Tibial artery (tissue), 4 donors: ENCODE measurements at places on chromosomes 3 and 15.

DNA sequence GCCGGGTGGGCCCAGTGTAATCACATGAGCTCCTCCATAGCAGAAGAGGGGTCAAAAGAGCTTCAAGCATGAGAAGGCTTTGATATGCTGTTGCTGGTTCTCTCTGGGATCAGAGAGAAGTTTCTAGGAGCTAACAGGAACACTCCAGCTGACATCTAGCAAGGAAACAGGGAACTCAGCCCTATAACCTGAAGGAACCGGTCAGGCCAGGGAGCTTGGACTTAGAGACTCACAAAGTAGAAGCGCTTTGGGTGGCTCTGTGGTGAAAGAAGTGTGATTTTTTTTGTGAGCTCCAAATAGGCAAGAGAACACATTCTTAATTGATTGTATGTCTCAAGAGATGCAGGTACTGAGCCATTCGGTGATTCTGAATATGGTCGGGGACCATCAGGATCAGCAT, 26.2 kb upstream of the EPHB1 start:
- H3K27ac ChIP-seq: no peak overlapping the region
- no peaks in the 10 kb centered on the region for H3K27me3 ChIP-seq
- no peak for DNase-seq
- no peaks in the 10 kb centered on the region for H3K4me1 ChIP-seq
- H3K36me3 ChIP-seq: no peaks in the 10 kb centered on the region

- H3K27me3 ChIP-seq: no peaks in the 10 kb centered on the region
- no peak for DNase-seq
- no peak overlapping the region for H3K27ac ChIP-seq
- no peak overlapping the region for H3K4me3 ChIP-seq
- no peaks in the 10 kb centered on the region for H3K4me1 ChIP-seq
Observed at GRCh38 chr3:29853841-29854397, 573.0 kb downstream of the RBMS3 start.

- no peak for DNase-seq
- no peak overlapping the region for H3K4me3 ChIP-seq
- no peaks in the 10 kb centered on the region for H3K27me3 ChIP-seq
- no peak overlapping the region for H3K27ac ChIP-seq
- peaks cover 54% of the 10 kb centered on the region for H3K36me3 ChIP-seq
- no peaks in the 10 kb centered on the region for H3K4me1 ChIP-seq
Observed at GRCh38 chr3:123147754-123148535, 53.8 kb upstream of the SEC22A start.

GRCh38 chr3:50342813-50343633, 2.4 kb upstream of the RASSF1 start:
- peaks cover 50% of the 10 kb centered on the region for H3K4me1 ChIP-seq
- H3K4me3 ChIP-seq: no peak overlapping the region
- peaks cover 6% of the 10 kb centered on the region for H3K36me3 ChIP-seq
- DNase-seq: no peak
- no peaks in the 10 kb centered on the region for H3K27me3 ChIP-seq

DNA sequence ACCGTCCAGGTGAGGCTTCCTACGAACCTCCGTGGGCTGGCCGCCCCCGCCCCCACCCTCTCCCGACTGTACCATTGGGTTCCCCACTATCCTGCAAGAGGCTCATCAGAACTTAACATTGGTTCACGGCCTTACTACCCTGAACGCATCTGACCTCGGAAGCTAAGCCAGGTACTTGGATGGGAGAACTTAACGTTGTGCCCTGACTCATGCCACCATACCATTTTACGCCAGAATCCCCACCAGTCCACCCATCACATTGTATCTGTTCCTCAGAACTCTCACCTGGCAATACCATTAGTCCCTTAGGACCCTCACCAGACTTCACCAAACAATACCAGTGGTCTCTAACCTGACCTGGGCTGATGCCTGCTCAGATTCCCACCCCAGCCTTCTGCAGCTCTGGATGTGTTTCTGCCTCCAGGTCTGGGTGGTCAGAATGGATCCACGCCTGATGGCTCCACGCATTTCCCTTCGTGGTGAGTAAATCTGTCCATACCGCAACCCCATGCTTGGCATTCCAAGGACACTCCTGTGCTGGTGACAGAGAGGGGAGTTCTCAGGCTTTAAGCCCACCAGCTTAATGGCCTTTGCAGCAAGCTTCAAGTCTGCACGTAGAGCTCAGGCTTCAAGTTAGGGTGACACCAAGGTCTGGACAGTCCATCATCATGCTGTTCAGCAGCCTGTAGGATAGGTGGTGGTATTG, 562 bp downstream of the TCTA start:
- H3K27me3 ChIP-seq: no peaks in the 10 kb centered on the region
- H3K36me3 ChIP-seq: peaks cover 6% of the 10 kb centered on the region
- peak overlapping the region; percentile 98 for H3K27ac ChIP-seq
- peak overlapping the region; percentile 90 for H3K4me3 ChIP-seq
- DNase-seq: no peak
- peaks cover 47% of the 10 kb centered on the region for H3K4me1 ChIP-seq

DNA sequence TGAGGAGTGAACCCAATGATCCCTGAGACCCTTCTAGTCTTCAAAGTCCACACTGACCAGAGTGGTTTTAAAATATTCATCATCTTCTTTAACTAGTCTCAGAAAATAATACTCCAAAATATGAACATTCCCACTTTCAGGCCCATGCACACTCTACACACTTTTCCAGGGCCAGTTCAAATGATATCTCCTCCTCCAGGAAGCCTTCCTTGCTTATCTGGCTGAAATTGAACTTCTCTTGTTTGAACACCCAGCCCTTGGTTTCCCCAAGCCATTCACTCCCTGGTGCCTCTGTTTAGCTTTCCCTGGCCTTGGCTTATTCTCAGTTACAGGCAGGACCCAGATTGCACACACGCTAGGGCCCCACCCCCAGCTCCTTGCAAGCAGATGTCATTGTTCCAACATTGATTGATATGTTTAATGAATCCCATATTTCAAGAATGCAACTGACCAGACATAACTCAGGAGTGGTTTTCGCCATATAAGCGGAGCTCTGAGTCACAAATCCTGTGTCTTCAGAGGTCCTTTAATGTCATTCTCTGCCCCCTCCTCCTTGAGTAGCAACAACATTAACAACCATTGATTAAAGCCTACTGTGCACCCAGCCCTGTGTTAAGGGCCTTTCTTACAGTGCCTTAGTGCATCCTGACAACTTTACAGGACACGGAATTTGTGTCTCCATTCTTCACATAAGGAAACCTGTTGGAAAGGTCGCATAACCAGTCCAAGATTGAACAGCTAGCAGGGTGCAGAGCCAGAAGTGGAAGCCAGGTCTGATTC, 2.1 kb downstream of the ITGA11 start:
- H3K36me3 ChIP-seq: no peaks in the 10 kb centered on the region
- H3K4me3 ChIP-seq: peak overlapping the region; percentile 63
- peak overlapping the region; percentile 77 for H3K27ac ChIP-seq
- H3K27me3 ChIP-seq: no peaks in the 10 kb centered on the region
- H3K4me1 ChIP-seq: peaks cover 65% of the 10 kb centered on the region

DNA sequence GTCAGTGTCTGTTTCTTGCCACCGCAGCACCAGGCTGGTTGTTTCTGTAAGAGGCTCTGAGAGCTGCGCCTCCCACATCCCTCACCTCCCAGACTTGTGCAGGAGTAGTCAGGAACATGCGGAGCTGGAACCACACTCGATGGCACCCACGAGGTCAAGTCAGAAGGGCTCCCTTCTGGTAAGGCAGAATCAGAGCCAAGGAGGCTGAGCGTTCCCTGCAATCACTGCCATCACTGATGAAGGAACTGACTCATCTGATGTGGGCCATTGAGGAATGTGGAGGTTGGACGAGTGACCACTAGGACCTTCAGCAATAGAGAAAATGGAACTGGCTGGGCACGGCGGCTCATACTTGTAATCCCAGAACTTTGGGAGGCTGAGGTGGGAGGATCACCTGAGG, 35.7 kb upstream of the BLM start:
- peak; percentile 86 for DNase-seq
- H3K27me3 ChIP-seq: no peaks in the 10 kb centered on the region
- no peak overlapping the region for H3K4me3 ChIP-seq
- peaks cover 29% of the 10 kb centered on the region for H3K4me1 ChIP-seq
- peak overlapping the region; percentile 78 for H3K27ac ChIP-seq

GRCh38 chr3:74663178-74663577, 48.7 kb upstream of the CNTN3 start:
- H3K4me3 ChIP-seq: no peak overlapping the region
- H3K36me3 ChIP-seq: no peaks in the 10 kb centered on the region
- H3K27me3 ChIP-seq: no peaks in the 10 kb centered on the region

DNA sequence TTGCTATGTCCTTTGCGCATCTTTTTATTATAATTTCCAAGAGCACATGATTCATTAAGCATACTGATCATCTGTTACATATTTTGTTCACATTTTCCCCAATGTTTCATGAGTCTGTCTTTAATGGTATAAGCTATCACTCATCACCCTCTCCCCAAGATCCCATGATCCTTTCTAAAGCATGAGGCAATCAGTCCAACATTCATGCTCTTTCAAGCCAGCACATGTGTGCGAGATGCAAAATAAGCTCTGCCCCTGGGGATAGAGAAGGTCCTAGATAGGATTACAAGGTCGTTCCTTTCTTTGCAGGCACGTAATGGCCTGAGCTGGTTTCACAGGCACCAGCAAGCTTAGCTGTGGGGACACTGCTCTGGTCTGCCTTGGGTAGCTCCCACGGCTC, 32.2 kb upstream of the B3GNT5 start:
- no peak overlapping the region for H3K4me3 ChIP-seq
- DNase-seq: no peak
- H3K4me1 ChIP-seq: no peaks in the 10 kb centered on the region

DNA sequence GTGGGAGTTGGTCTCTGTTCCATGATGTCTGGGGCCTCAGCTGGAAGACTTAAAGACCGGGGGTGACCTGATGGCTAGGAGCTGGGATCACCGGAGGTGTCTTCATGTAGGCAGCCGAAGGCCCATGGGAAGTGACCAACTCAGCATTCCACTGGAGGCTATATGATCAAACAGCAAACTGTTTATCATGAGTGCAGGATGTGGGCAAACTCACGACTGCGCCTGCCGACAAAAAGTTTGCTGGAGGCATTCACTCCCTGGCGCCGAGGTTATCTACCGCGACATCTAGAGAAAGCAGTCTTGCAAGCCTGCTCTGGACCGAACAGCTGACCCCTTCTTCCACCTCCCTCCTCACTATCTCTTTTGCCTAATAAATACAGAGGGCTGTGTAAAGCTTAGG, 62.7 kb upstream of the NR2C2 start:
- H3K27me3 ChIP-seq: no peaks in the 10 kb centered on the region
- H3K27ac ChIP-seq: no peak overlapping the region
- no peak for DNase-seq
- H3K36me3 ChIP-seq: no peaks in the 10 kb centered on the region
- H3K4me3 ChIP-seq: no peak overlapping the region
- H3K4me1 ChIP-seq: no peaks in the 10 kb centered on the region

GRCh38 chr3:73243740-73244139, 182.3 kb downstream of the EBLN2 start:
- no peaks in the 10 kb centered on the region for H3K36me3 ChIP-seq
- H3K27me3 ChIP-seq: no peaks in the 10 kb centered on the region
- H3K27ac ChIP-seq: no peak overlapping the region

- peak overlapping the region; percentile 58 for H3K27ac ChIP-seq
- H3K4me3 ChIP-seq: no peak overlapping the region
- H3K4me1 ChIP-seq: peaks cover 2% of the 10 kb centered on the region
- no peaks in the 10 kb centered on the region for H3K27me3 ChIP-seq
Observed at GRCh38 chr3:19420159-19420558, 271.8 kb downstream of the KCNH8 start.

DNA sequence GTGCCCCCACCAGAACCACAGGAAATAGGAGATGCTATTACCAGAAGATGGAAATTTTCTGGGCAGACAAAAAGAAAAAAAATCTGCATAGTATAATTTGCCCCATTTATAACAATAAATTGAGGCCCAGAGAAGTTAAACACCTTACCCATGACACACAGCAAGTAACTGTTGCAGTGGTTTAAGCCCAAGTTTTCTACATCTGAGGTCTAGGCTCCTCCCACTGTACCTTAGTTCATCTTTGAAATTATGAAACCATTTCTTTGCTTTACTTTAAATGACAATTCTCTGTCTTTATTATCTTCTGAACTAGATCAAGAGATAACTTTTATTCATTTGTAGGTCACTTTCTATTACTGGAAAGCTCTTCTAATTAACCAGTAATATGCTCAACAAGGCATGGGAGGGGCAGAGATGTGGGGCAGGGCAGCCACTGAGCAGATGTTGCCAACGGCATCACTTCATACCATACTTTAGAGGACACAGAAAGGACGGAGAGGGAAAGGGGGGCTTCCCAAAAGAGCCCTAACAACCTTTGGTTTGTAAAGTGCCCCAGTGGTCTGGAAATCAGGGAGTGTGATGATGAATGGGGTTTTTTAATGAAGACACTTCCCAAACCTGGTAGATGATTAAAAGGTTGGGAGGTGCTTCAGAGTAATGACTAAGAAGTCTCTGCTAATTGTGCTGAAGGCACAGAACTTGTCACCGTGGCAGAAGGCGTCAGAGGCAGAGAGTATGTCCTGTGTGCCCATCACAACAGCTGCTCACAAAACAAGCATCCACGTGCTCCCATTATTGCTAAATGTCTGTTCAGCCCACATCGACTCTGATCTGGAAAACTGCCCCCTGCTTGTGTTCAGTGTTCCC, 342.5 kb downstream of the SHQ1 start:
- no peaks in the 10 kb centered on the region for H3K4me1 ChIP-seq
- H3K36me3 ChIP-seq: no peaks in the 10 kb centered on the region
- no peaks in the 10 kb centered on the region for H3K27me3 ChIP-seq
- no peak overlapping the region for H3K4me3 ChIP-seq
- DNase-seq: no peak

DNA sequence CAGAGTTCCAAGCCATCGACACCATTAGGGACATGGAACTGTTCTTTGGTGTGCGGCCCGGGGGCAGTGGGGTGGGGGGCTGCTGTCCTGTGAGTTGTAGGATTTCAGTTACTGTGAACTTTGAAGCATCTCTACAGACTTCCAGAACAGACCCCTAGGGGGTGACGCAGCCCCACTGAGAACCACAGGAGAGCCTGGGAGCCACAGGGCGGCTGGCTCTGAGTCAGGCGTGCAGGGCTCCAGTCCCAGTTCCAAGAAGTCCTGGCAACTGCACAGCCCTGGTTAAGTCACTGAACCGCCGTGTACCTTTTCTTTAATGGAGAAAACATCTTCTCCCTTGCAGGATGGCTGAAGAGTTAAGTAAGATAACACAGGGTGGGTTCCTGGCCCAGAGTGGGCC, 23.5 kb upstream of the LRTM1 start:
- peaks cover 7% of the 10 kb centered on the region for H3K4me1 ChIP-seq
- H3K36me3 ChIP-seq: no peaks in the 10 kb centered on the region
- no peak overlapping the region for H3K27ac ChIP-seq
- H3K4me3 ChIP-seq: no peak overlapping the region
- peak; percentile 76 for DNase-seq
